Ureter (tissue), 1 donor: ENCODE measurements at places on chromosomes 1 and 21. TPM values are rescaled to one million over a fixed set of nuclear protein-coding genes. Genes with fewer than 3 reads are reported as not detected.

- peak; percentile 53 for DNase-seq
These were observed 9.1 kb upstream of the LCE2D start for GRCh38 chr1:152654110-152654509.

- DNase-seq, result no peak
These were observed 179.7 kb downstream of the TNFSF18 start for GRCh38 chr1:172870901-172871606.

DNA sequence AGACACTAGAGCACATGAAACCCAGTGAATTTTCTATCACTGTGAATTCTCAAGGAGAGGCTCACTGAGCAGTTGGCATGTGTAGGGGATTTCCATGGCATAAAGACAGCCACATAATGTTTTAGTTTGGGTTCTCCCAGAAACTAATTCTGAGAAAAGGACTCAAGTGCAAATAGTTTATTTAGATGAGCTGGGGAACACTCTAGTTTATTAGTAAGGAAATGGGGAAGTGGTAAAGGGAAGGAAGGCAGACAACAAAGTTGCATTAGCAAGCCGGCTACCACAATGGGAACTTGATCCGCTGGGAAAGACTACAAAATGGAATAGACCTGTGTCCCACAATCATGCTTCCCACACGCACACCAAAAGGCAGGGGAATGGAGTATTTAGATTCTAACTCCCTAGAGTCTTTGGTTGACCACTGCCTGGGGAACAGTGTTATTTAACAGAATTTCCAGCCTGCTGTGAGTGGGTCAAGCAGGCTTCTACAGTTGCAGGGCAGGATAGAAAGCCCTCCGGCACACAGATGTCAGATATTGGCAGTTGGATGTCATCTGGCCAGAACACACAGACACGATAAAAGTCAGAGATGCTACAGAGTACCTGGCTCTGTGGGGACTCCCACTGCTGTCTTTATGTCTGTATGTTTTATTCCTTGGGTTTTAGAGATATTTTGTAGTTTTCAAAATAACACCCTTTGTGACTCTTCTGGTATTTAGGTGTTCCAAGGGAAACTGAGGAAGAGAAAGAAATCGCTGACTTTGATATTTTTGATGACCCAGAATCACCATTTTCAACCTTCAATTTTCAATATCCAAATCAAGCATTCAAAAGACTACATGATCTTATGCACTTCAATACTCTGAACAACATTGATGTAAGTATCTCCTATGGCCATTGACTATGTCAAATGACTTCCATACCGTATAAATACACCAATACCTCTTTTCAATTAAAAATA, 150.1 kb downstream of the PLA2G4A start:
- DNase-seq, result no peak

AGL gene
- 26.4 TPM for total RNA-seq

IL10 gene
- total RNA-seq, result 0.68 TPM

- no peak for DNase-seq
These were observed 34.8 kb downstream of the LRIF1 start for GRCh38 chr1:110928904-110929303.

DNA sequence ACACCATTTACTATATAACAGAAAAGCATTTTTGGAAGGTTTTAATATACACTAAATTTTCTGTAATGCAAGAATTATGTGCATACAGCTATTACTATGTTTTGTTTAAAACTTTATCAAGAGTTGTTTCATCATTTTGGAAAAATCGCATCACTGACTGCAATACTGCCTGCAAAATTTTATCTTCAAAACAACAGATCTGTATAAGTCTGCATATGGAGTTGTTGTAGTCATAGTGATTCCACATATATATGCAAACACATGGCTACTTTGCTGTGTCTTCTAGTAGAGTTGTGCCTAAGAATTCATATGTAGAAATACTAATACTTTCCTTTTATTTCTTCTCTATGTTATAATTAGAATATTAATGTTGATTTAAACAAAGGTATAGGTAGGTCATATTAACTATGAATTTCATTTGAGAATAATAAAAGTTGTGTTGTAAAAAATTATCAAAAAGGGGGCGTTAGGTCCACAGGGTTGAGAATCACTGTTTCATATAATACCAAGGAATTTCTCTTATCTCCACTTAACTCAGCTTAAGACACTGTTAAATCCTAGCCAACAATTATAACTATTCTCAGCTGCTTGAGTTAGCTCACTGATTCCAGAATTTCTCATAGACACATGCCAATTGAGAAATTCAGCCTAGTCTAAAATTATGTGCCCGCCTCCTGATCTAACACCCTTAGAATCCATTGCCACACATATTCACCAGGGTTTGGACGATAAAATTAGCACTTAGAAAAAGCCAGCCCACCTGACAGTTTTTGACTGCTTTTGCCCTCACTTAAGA, 22.9 kb upstream of the LAMC1 start:
- no peak for DNase-seq

WLS gene
- 186 TPM for total RNA-seq

AADACL3 gene
- not detected for total RNA-seq

- DNase-seq, result no peak
These were observed 35.5 kb upstream of the SLAMF9 start for GRCh38 chr1:159989581-159989980.

GRCh38 chr1:10536133-10536770, 61.5 kb downstream of the PEX14 start:
- no peak for DNase-seq

- DNase-seq, result no peak
These were observed 48.6 kb upstream of the TMEM125 start for GRCh38 chr1:43220905-43221778.

TBX19 gene
- 2.3 TPM for total RNA-seq

- DNase-seq, result no peak
These were observed 122.1 kb upstream of the KAZN start for GRCh38 chr1:14476170-14476955.
